SJSA1 (cell line): ENCODE measurements at places on chromosomes 7 and 10. TPM values are rescaled to one million over a fixed set of nuclear protein-coding genes. Genes with fewer than 3 reads are reported as not detected.

The PPP1R3A gene
- not detected in 2 replicates for total RNA-seq

The GIMAP4 gene
- total RNA-seq: not detected in 2 replicates

The KLF14 gene
- total RNA-seq: not detected in 2 replicates

The CFAP70 gene
- total RNA-seq: 0.08 and 0.25 TPM in 2 replicates
